ENCODE measurements at places on chromosomes 5 and 9. TPM values are rescaled to one million over a fixed set of nuclear protein-coding genes. Genes with fewer than 3 reads are reported as not detected.

- H3K36me3 ChIP-seq = no peaks in the 10 kb centered on the region
- no peaks in the 10 kb centered on the region for H3K27me3 ChIP-seq
- no peak for DNase-seq
- no peak overlapping the region for H3K4me3 ChIP-seq
Observed at GRCh38 chr5:59956130-59956783, 62.7 kb upstream of the PDE4D start.

DNA sequence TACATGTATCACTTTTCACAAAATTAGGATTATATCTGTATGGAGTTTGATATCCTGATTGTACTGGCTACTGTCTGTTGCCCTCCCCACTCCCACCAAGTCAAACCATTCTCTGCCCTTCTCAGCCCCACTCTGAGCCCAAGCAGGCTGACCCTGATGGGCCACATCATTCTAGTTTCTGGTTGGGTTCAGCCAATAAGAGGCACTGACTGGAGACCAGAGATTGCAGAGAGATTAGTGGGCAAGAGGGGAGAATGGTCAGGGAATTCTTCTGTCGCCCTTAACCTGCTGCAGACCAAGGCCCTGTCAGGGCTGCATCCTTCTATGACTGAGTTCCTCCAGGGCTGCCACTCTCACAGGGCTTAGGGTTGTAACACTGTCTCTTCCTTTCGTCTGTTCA is 2.7 kb downstream of the HSPB3 start:
- H3K4me1 ChIP-seq = peaks cover 15% of the 10 kb centered on the region
- no peak for DNase-seq
- no peak overlapping the region for H3K4me3 ChIP-seq
- H3K27me3 ChIP-seq = no peaks in the 10 kb centered on the region

DNA sequence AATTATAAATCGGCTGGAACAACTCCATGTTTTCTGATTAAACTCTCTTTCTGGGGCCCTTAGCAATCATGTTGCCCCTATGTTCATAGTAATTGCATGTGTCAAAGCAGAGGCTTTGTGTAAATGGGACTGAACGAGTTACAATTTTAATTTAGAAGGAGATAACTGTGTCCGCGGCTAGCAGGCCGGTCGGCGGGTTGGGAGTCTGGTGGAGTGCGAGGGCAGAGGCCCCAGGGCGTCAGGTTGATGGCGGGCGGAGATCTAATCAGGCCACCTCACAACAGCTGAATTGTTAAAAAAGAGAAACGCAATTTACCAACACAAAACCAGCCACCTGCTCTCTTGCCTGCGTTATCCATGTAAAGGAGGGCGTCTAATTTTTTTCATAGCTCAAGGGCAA is 134.9 kb upstream of the LPCAT1 start:
- no peaks in the 10 kb centered on the region for H3K36me3 ChIP-seq
- no peak overlapping the region for H3K27ac ChIP-seq
- no peak for DNase-seq
- no peaks in the 10 kb centered on the region for H3K27me3 ChIP-seq

DNA sequence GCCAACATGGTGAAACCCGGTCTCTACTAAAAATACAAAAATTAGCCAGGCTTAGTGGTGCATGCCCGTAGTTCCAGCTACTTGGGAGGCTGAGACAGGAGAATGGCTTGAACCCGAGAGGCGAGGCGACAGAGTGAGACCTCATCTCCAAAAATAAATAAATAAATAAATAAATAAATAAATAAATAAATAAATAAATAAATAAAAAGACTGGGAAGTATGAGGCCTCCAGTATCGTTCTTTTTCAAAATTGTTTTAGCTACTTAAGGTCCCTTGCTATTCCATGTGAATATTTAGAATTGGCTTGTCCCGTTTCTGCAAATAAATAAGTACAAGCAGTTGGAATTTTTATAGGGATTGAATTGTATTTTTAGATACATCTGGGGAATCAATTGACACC is 3.0 kb upstream of the SETX start:
- no peak overlapping the region for H3K27ac ChIP-seq
- H3K27me3 ChIP-seq = no peaks in the 10 kb centered on the region
- H3K4me1 ChIP-seq = peaks cover 15% of the 10 kb centered on the region
- DNase-seq = no peak

The FGFR4 gene
- 12.0 TPM for total RNA-seq

GRCh38 chr9:115637661-115638060 is 515.9 kb upstream of the PAPPA start:
- H3K4me3 ChIP-seq = no peak overlapping the region
- no peaks in the 10 kb centered on the region for H3K4me1 ChIP-seq
- no peak overlapping the region for H3K27ac ChIP-seq
- DNase-seq = no peak
- no peaks in the 10 kb centered on the region for H3K36me3 ChIP-seq

The PCDHB9 gene
- 3.7 TPM for total RNA-seq

The OCLN gene
- 12.8 TPM for total RNA-seq

- no peaks in the 10 kb centered on the region for H3K36me3 ChIP-seq
- no peaks in the 10 kb centered on the region for H3K4me1 ChIP-seq
- H3K27me3 ChIP-seq = no peaks in the 10 kb centered on the region
- no peak for DNase-seq
Observed at GRCh38 chr5:157172403-157172802, 6.3 kb upstream of the GARIN3 start.

DNA sequence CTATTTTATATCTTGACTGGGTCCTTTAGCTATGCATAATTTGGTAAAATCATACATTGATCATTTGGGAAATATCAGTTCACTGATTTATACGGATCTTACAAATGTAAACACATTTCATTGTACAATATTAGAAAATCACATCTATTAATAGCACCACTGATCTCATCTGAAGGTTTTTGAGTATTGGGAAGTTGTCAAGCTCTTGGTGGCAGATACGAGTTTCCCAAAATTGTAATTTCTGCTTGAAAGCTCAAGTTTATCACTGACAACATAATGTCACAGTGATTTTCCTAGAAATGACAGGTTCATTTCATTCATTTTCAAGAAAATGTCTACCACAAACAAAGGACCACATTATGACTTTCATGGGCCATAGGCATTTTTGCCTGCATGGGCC is 3.0 kb upstream of the MACROH2A1 start:
- H3K36me3 ChIP-seq = no peaks in the 10 kb centered on the region
- peaks cover 21% of the 10 kb centered on the region for H3K4me1 ChIP-seq
- no peaks in the 10 kb centered on the region for H3K27me3 ChIP-seq
- DNase-seq = no peak
- H3K4me3 ChIP-seq = no peak overlapping the region

The CACFD1 gene
- 9.1 TPM for total RNA-seq

DNA sequence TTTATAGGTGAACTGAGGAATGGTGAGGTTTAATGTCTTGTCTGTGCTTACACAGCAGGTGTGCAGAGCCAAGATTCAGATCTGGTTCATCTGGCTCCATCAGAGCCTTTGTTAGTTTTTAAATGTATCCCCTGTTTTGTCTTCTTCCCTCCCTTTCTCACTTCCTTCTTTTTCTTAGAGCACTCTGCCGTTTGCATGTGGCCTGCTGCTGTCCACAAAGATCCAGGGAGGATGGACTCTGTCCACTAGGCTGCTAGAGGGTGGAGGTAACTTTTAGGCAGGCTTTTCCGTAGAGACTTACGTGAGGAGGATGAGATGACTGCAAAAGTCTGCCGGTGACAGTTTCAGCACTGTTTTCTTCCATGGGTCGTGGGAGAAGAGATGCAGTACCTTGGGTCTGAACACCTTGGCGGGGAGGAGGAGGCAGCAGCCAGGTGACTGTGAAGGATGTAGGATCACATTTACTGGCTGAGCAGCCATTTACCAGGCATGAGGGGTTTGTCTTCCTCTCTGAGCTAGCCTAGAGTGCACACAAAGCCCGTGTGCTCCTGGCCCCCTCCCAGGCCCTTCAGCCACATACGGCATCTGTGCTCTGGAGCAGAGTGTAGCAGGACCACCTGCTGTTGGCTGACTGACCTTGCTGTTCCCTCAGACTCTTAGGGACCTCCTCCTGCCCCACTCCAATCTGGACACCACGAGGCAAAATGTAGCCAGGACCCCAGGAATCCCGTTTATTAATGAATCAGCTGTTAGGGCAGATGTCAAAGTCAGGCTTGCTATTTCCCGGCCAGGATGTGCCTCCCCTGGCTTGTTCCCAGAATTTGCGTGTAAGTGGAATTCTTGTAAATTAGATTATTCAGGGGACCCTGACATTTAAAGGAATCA is 1.8 kb downstream of the NTMT1 start:
- no peaks in the 10 kb centered on the region for H3K27me3 ChIP-seq
- peak overlapping the region; percentile 76 for H3K27ac ChIP-seq
- H3K36me3 ChIP-seq = no peaks in the 10 kb centered on the region
- DNase-seq = no peak
- peak overlapping the region; percentile 91 for H3K4me3 ChIP-seq
- H3K4me1 ChIP-seq = peaks cover 66% of the 10 kb centered on the region

GRCh38 chr5:115723220-115723619 is 93.2 kb downstream of the CDO1 start:
- H3K4me1 ChIP-seq = no peaks in the 10 kb centered on the region
- DNase-seq = no peak
- no peaks in the 10 kb centered on the region for H3K27me3 ChIP-seq

The PCDHGA12 gene
- total RNA-seq = 10.6 TPM

The EHMT1 gene
- total RNA-seq = 65.8 TPM

- H3K4me1 ChIP-seq = no peaks in the 10 kb centered on the region
- DNase-seq = no peak
- no peaks in the 10 kb centered on the region for H3K27me3 ChIP-seq
Observed at GRCh38 chr5:98031926-98032325, 741.5 kb upstream of the RGMB start.

Measured in vagina (tissue), 2 donors.